T-cell (primary cell): ENCODE measurements at places on chromosomes 2 and 18. TPM values are rescaled to one million over a fixed set of nuclear protein-coding genes. Genes with fewer than 3 reads are reported as not detected.

GRCh38 chr2:85312404-85312803 is 15.4 kb downstream of the TGOLN2 start:
- peaks cover 23% of the 10 kb centered on the region for H3K4me1 ChIP-seq
- no peaks in the 10 kb centered on the region for H3K27me3 ChIP-seq
- H3K4me3 ChIP-seq, result no peak overlapping the region
- no peak for DNase-seq

DNA sequence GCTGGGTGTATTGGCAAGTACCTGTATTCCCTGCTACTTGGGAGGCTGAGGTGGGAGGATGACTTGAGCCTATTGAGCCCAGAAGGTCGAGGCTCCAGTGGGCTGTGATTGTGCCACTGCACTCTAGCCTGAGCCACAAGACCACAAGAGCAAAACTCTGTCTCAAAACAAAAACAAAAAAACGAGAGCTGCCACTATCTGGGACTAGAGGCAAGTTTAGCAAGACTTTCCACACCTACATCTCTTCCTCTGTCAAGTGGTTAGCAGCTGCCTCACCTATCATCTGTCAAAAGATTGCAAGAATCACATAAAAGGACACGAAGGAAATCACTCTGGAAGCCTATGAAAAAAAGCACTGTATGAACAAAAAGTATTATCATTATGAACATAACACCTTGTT is 55.2 kb upstream of the RIOK3 start:
- no peak for DNase-seq
- no peak overlapping the region for H3K4me3 ChIP-seq
- no peaks in the 10 kb centered on the region for H3K27me3 ChIP-seq

Gene SKOR2
- not detected for total RNA-seq

Gene MC5R
- total RNA-seq, result not detected

GRCh38 chr2:231883468-231883881 is 42.7 kb downstream of the NPPC start:
- DNase-seq, result no peak
- no peaks in the 10 kb centered on the region for H3K4me1 ChIP-seq

GRCh38 chr2:25257032-25257552 is 84.6 kb downstream of the DNMT3A start:
- no peak for DNase-seq
- H3K4me1 ChIP-seq, result peaks cover 8% of the 10 kb centered on the region
- H3K4me3 ChIP-seq, result no peak overlapping the region
- peaks cover 46% of the 10 kb centered on the region for H3K36me3 ChIP-seq
- H3K27ac ChIP-seq, result no peak overlapping the region

Gene CCDC68
- not detected for total RNA-seq

GRCh38 chr18:21393986-21394385 is 152.0 kb downstream of the GREB1L start:
- no peaks in the 10 kb centered on the region for H3K36me3 ChIP-seq
- no peak overlapping the region for H3K27ac ChIP-seq
- H3K4me1 ChIP-seq, result no peaks in the 10 kb centered on the region
- no peaks in the 10 kb centered on the region for H3K27me3 ChIP-seq

Gene MRO
- total RNA-seq, result not detected

Gene SS18
- total RNA-seq, result 67.3 TPM

- no peaks in the 10 kb centered on the region for H3K4me1 ChIP-seq
- no peak overlapping the region for H3K4me3 ChIP-seq
- DNase-seq, result no peak
- no peaks in the 10 kb centered on the region for H3K27me3 ChIP-seq
- H3K27ac ChIP-seq, result no peak overlapping the region
Measured at GRCh38 chr18:48621815-48622555, 83.2 kb downstream of the CTIF start.

Gene PXDN
- 1.3 TPM for total RNA-seq

Gene IRS1
- total RNA-seq, result 8.7 TPM

DNA sequence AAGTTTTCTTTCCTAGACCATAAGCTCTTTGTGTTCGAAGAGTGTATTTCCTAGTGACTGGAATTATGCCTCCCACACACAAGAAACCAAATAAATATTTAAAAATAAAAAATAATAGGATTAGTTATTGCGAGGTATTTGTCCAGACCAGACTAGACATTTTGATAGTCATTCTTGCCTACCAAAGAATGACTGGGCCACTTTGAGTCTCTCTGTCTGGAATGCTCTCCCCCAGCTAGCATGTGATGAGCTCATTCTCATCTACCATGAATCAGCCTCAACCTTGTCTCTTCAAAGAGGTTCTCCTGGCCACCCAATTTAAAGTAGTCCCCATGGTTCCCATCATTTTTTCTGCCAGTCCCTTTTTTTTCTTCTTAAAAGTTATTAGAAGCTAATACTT is 13.9 kb upstream of the DSC1 start:
- no peaks in the 10 kb centered on the region for H3K36me3 ChIP-seq
- H3K27me3 ChIP-seq, result no peaks in the 10 kb centered on the region
- H3K27ac ChIP-seq, result no peak overlapping the region
- H3K4me1 ChIP-seq, result no peaks in the 10 kb centered on the region
- DNase-seq, result no peak
- no peak overlapping the region for H3K4me3 ChIP-seq

DNA sequence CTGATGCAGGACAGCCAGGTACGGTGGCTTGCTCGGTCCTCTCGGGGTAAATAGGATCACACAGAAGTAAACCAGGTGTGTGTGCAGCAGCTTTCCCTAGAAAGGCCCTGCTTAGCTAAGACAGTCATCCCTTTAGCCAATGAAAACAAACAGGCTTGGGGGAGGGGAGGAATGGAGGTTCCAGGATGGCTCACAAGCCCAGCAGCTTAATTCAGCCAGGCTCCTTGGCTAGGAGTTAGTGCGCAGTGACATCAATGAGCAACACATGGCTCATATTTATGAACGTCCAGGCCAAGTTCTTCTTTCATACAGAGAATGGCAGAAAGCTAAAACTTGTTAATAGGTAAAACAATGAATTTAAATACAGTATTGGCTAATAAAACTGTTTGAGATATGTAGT is 10.2 kb downstream of the IAH1 start:
- peaks cover 15% of the 10 kb centered on the region for H3K36me3 ChIP-seq
- H3K27ac ChIP-seq, result no peak overlapping the region
- H3K4me1 ChIP-seq, result no peaks in the 10 kb centered on the region
- no peaks in the 10 kb centered on the region for H3K27me3 ChIP-seq
- no peak for DNase-seq

- no peak overlapping the region for H3K4me3 ChIP-seq
- no peaks in the 10 kb centered on the region for H3K4me1 ChIP-seq
- no peaks in the 10 kb centered on the region for H3K27me3 ChIP-seq
- DNase-seq, result no peak
- H3K36me3 ChIP-seq, result no peaks in the 10 kb centered on the region
Measured at GRCh38 chr2:224261326-224261725, 140.6 kb downstream of the FAM124B start.

GRCh38 chr18:68916734-68917133 is 118.9 kb downstream of the CCDC102B start:
- DNase-seq, result no peak
- H3K36me3 ChIP-seq, result no peaks in the 10 kb centered on the region
- no peak overlapping the region for H3K27ac ChIP-seq
- no peaks in the 10 kb centered on the region for H3K27me3 ChIP-seq
- H3K4me1 ChIP-seq, result no peaks in the 10 kb centered on the region

DNA sequence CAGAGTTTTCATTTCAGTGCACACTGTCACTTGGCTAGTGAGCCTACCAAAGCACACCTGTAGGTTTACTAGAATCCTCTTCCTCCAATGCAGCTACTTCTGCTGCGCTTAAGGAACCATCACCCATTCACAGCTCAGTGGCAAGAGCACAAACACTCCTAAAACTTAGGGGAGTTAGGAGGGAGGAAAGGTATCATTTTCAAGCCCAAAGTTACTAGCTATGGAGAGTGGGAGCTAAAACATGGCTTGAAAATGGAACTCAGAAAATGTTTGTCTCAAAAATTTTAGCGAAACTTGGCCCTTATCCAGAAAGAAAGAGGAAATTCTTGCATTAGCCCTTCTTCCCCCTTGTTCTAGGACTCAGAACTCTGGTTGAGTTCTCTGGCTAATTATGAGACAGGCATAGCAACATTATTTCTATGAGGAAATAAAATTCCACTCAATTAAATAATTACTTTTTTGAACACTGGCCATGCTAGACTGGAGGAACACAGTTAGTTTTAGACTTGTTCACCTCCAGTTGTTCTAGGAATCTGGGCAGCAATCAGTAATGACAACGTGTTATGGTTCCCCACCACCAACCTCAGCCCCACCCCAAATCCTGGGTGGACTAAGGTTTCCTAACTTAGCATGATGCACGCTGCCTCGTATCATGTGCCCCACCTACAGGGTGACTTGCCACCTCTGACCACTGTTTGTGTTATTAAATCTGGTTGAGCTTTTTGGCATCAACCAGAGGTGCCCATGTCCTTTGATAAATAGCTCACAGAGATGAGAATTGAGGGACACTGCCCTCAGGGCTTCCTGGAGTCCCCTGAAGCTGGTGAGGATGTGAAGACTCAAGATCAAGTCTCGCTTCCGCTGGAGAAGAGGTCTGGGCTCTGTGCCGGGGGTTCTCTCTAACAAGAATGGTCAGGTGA is 32.8 kb downstream of the LPIN2 start:
- H3K27ac ChIP-seq, result peak overlapping the region; percentile 83
- DNase-seq, result no peak
- peaks cover 60% of the 10 kb centered on the region for H3K4me1 ChIP-seq
- peak overlapping the region; percentile 35 for H3K4me3 ChIP-seq
- no peaks in the 10 kb centered on the region for H3K27me3 ChIP-seq
- H3K36me3 ChIP-seq, result no peaks in the 10 kb centered on the region

GRCh38 chr2:231621051-231621879 is 28.6 kb downstream of the TEX44 start:
- no peaks in the 10 kb centered on the region for H3K27me3 ChIP-seq
- no peak for DNase-seq
- H3K36me3 ChIP-seq, result no peaks in the 10 kb centered on the region
- no peak overlapping the region for H3K27ac ChIP-seq
- no peak overlapping the region for H3K4me3 ChIP-seq

- H3K27me3 ChIP-seq, result no peaks in the 10 kb centered on the region
- H3K4me3 ChIP-seq, result no peak overlapping the region
- peaks cover 12% of the 10 kb centered on the region for H3K4me1 ChIP-seq
- no peaks in the 10 kb centered on the region for H3K36me3 ChIP-seq
- peak overlapping the region; percentile 74 for H3K27ac ChIP-seq
Measured at GRCh38 chr2:241870611-241871537, 1.3 kb downstream of the RTP5 start.

- no peak for DNase-seq
- H3K27ac ChIP-seq, result no peak within 1 kb of the TSS
- peaks cover 4% of the 10 kb centered on the region for H3K4me1 ChIP-seq
- peaks cover 75% of the 10 kb centered on the region for H3K27me3 ChIP-seq
- H3K4me3 ChIP-seq, result peak within 1 kb of the TSS; percentile 46
Measured at GRCh38 chr2:176106581-176107539, at the start of gene HOXD11. TSS of gene HOXD11 (plus strand) at chr2:176107280. CDS start at chr2:176107356, 76 bp downstream.

Gene LRP1B
- not detected for total RNA-seq

DNA sequence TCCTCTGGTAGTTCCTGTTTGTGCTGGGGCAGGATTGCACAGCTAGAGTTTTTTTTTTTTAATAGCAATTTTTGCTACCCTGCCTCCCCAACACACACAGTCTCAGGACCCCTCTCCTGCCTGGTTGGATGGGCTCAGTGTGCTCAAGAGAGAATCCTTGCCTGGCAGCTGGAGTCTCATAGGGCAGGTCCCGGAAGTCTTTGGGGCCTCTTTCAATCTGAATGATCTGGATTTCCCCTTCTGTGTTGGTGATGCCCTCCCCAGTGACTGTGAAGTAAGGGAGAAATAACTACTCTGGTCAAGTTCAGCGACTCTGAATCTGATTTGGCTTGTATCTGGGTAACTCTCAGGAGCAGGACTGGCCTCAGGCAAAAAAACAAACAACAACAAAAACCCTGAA is 220.6 kb upstream of the LRRTM1 start:
- H3K4me3 ChIP-seq, result no peak overlapping the region
- no peaks in the 10 kb centered on the region for H3K4me1 ChIP-seq
- no peaks in the 10 kb centered on the region for H3K36me3 ChIP-seq
- H3K27me3 ChIP-seq, result no peaks in the 10 kb centered on the region

DNA sequence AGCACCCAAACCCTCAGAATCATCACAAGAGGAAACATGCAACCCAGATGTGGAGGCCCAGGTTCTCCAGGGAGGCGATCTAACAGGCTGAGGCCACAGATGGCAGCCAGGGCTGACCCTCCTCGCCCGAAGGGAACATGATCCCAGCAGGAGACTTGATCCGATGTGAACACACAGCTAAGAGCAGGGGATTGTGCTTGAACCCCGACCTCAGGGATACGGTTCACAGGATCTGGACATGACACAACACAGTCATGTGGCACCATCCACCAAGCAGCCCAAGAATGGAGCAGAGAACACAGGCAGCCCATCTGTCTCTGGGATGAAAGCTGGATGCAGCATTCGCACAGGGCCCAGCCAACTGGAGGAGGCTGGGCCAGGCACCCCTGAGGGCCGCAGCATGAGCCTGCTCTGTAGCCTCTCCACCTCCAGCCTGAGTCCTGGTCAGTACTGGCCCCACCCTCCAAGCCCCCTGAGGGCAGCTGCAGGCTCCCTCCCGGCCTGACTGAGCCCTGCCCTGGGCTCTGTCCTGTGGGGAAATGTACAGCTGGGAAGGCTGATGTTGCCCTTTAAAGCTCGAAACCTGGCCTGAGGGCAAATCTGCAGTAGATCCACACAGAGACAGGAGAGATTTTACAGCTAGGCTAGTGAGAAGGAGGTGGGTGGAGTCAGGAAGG is 39.0 kb downstream of the AQP12A start:
- DNase-seq, result no peak
- H3K27ac ChIP-seq, result no peak overlapping the region
- H3K4me3 ChIP-seq, result no peak overlapping the region
- no peaks in the 10 kb centered on the region for H3K4me1 ChIP-seq
- no peaks in the 10 kb centered on the region for H3K36me3 ChIP-seq

Gene ALPI
- not detected for total RNA-seq

Gene BOK
- 0.89 TPM for total RNA-seq

DNA sequence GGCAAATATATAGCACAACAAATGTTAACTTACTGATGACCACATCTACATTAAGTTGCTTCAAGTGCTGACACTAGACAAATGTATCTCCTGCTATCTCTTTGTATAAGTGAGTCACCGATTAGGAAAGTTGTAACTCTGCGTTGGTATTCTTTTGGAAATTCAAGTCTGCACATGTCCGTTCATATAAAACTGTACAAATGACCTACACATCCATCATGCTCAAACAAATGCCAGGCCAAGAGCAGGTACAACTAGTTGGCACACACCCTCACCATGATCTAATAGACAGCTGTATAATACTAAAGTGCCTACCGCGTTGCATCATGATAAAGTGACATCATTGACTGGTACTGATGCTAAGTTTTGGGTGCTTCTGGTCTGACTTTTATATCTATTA is 141.1 kb downstream of the RBMS1 start:
- H3K27me3 ChIP-seq, result no peaks in the 10 kb centered on the region
- H3K27ac ChIP-seq, result no peak overlapping the region
- DNase-seq, result no peak
- H3K36me3 ChIP-seq, result peaks cover 11% of the 10 kb centered on the region

GRCh38 chr2:226488034-226488433 is 311.6 kb downstream of the IRS1 start:
- no peaks in the 10 kb centered on the region for H3K36me3 ChIP-seq
- no peak overlapping the region for H3K4me3 ChIP-seq
- DNase-seq, result no peak
- no peak overlapping the region for H3K27ac ChIP-seq
